T follicular helper cell (primary cell): ENCODE measurements at places on chromosomes 16 and 17.

DNA sequence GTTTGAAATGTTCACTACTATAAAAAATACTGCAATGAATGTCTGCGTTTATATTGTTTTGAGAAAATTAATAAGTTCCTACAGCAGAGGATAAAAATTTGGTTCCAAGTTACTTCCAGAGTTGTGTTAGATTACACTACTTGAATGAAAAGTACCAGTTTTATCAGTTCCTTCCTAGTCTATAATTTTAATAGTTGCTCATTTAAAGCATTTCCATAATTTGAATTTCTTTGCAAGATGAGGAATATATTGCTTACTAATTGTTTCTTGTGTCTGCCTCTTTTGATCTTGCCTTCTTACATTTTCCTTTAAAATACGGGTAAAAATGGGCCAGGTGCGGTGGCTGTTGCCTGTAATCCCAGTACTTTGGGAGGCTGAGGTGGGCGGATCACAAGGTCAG lies 4.0 kb downstream of the EMC6 start:
- DNase-seq, result no peak

DNA sequence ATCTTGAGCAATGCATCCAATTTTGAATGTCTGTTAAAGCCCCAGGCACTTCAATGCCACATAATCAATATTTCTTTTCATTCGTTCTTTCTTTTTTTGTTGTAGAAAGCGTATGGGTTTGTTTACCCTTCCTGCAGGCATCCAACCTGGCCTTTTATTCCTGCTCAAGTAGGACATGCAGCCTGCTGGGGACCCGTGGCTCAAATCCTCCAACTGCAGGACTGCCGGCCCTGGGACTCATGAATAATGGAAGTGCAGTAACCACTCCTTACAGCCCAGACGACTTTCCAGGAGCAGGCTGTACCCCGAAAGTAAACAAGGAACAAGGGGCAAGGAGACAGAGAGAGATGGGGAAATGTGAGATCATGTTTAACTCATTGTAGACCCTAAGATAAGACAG lies 126.4 kb downstream of the SALL1 start:
- DNase-seq, result no peak

- DNase-seq, result no peak
Observed at GRCh38 chr16:89570342-89570923, 5.1 kb upstream of the CPNE7 start.

DNA sequence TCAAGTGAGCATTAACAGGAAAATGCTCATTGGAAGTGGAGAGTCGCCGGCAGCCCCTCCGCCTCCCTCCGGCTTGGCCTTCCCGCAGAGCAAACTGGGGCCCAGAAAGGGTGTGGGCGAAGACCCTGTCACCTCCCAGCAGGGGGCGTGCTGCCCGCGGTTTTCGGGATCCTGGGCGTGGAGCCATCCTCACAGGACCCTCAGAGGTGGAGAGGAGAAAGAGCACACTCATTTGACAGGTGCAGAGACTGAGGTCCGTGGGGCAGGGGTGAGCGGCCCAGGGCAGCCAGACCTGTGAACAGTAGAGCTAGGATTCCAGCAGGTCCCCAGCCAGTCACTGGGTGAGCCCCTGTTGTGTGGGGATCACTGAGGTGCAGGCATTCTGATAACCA lies 1002.9 kb downstream of the KCNJ18 start:
- DNase-seq, result no peak

- DNase-seq, result no peak
Observed at GRCh38 chr16:50263060-50263909, 3.1 kb upstream of the ADCY7 start.

- DNase-seq, result no peak
Observed at GRCh38 chr16:22653876-22654275, 143.2 kb downstream of the NPIPB5 start.

GRCh38 chr16:13866073-13866472 lies 53.9 kb upstream of the ERCC4 start:
- DNase-seq, result peak; percentile 6

- no peak for DNase-seq
Observed at GRCh38 chr16:83586036-83586435, 221.7 kb upstream of the HSBP1 start.

GRCh38 chr16:55505333-55506015 lies 3.4 kb upstream of the LPCAT2 start:
- no peak for DNase-seq

GRCh38 chr16:70438585-70438968 lies 323 bp downstream of the ST3GAL2 start:
- no peak for DNase-seq

GRCh38 chr17:56810891-56811775 lies 22.6 kb downstream of the C17orf67 start:
- DNase-seq, result no peak

DNA sequence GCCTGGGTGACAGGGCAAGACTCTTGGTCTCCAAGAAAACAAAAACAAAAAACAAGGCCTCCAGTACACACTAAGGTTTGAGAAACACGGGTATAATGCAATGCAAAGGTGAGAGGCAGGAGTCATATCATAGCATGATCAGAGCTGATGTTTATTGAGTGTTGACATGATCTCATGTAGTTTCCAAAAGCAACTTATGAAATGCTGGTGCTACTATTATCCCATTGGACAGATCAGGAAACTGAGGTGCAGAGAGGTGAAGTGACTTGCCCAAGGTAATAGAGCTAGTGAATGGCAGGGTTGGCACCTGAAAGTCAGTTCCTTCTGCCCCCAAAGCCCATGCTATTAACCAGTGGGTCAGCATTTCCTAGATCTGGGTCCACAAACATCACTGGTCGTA lies 3.1 kb upstream of the NPIPB7 start:
- no peak for DNase-seq

DNA sequence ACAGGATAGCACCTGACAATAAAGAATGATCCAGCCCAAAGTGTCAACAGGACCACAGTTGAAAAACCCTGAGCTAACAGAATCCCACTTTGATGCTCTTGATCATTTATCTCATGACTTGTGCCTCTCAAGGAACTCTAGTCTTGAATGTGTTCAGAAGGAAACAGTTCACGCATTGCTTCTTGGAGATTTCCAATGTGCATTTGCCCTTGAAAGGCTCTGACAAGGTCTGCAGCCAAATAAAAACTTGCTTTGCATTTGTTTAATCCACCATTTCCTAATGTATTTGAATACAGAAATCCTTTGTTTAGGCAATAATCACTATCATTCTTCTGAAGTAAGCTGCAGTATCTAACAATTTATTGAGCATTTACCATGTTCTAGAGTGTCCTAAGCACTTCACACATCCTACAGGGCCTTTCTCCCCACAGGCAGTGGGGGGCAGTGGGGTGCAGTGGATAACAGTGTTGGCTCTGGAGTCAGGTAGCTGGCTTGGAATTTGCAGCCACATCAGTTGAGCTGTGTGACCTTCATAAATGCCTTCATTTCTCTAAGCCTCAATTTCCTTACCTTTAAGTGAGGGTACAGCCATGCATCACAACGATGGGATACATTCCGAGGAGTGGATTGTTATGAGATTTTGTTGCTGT lies 239.7 kb downstream of the XYLT1 start:
- DNase-seq, result no peak

DNA sequence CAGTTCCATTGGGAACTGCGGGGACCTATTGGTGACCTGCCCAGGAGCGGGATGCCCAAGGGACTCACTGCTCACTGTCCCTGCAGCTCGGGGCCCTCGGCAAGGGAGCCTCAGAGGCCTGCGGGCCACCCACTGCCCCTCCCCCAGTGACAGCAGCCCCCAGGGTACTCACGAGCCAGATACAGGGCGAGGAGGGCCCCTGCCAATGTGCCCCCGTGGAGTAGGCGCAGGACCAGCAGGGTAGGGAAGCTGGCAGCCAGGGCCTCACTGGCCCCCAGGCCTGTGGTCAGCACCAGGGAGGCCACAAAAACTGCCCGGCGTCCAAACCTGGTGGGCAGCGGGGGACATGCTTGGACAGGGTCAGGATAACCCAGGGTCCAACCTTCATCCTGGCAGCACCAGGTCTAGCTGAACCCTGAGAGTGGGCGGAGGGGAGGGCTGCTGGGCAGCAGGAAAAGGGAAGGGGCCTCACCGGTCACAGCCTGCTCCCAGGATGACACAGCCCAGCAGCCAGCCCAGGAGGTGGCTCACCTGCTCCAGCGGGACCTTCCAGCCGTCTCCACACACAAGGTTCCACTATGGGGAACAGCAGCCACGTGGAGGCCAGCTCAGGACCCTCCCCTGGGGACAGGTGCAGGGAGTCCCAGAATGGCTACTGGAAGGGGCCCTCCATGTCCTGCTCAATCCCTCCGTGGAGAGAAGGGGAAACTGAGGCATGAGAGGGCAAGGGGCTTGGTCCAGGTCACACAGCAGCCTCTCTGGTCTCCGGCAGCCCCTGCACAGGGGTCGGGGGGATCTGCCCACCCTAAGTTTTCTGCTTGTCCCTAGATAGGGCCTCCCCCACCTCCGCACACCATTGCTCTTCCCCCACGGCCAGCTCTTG lies 855 bp downstream of the SLC22A31 start:
- no peak for DNase-seq

GRCh38 chr16:56362706-56363105 lies 62.6 kb downstream of the AMFR start:
- no peak for DNase-seq

DNA sequence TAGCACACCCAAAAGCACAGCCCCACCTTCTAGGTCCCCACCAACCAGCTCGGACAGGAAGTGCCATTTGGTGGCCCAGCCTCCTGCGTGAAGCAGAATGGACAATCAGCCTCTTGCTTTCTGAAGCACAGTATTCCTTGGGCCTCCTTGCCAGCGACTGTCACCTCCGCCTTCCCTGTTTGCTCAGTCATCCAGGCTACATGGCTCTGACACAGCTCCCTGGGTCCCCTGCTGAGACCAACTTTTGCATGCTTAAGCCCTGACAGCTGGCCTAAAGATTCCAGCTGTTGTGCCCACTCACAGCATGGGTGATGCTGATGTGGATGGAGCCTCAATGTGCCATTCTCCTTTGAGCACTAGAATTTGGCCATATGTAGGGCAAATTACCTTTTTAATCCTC lies 4.5 kb upstream of the CACNG5 start:
- DNase-seq, result no peak

DNA sequence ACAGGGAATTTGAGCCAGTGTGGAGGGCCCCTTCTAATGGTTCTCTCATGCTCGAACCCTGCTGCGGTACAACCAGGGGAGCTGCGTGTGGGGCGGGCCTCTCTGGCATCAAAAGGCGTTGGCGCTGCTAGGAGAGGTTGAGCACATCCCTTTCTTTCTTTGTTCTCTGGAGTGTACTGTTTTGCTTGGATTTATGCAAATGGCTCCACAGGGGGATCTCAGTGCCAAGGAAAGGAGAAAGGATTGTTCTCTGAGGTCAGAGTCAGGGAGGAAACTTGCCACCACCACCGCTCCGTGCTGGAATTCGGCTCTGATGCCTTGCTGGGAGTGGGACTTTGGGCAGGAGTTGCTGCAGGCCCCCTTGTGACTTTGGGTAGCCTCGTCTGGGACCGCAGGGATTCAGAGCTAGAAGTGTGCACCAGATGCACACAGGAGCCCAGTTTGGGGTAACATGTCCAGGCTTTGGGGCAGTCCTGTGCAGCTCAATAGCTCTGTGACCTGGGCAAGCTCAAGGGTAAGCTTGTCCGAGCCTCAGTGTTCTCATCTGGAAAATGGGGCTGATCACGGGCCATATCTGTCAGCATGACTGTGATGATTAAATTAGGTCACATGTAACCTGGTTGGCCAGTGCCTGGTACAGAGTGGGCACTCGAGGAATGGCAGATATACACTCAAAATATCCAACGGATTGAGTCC lies 353.0 kb upstream of the EEF2KMT start:
- no peak for DNase-seq

DNA sequence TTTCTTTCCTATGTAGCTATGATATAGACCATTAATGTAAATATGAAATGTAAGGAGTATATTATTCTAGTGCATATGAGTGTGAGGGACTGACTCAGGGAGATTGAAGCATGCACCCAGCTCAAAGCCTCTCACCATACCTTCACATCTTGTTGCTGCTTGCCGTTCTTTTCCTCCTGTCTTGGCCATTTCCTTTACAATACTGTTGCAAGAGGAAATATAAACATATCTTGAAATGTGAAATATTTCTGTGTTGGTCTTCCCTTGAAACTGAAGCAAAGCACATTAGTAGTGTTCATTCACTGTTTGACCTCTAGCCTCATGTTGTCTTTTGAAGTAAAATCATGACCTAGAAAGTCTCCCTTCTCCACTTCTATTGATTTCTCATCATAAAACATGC lies 46.6 kb downstream of the PHKB start:
- no peak for DNase-seq

GRCh38 chr16:15949210-15950160 lies at the start of gene ABCC1:
TSS of gene ABCC1 (plus strand) at chr16:15949616. CDS start at chr16:15949752, 136 bp downstream.
- DNase-seq, result peak; percentile 34

DNA sequence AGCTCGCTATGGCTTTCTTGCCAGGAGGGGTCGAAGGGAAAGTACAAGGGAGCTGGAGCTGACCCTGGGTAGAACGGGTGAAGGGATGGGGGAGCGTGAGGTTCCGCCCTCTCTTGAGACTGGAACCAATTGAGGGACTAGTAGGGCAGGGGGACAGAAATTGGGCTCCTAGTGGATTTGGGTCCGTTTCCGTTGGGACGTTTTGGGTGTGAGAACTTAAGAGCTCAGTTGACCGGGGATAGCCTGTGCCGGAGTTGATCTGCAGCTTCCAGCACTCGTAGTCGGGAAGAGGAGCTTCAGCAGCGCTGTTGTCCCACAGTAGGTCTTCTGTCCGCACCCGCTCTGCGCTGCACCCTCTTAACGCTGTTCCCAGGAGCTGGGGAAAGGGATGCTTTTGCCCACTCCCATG lies 481 bp downstream of the CNTROB start:
- DNase-seq, result no peak

GRCh38 chr17:46950997-46951621 lies 27.9 kb downstream of the RPRML start:
- no peak for DNase-seq

- DNase-seq, result no peak
Observed at GRCh38 chr17:18959845-18960240, 7.9 kb downstream of the SLC5A10 start.

- no peak for DNase-seq
Observed at GRCh38 chr17:4740584-4740983, 856 bp upstream of the CXCL16 start.

DNA sequence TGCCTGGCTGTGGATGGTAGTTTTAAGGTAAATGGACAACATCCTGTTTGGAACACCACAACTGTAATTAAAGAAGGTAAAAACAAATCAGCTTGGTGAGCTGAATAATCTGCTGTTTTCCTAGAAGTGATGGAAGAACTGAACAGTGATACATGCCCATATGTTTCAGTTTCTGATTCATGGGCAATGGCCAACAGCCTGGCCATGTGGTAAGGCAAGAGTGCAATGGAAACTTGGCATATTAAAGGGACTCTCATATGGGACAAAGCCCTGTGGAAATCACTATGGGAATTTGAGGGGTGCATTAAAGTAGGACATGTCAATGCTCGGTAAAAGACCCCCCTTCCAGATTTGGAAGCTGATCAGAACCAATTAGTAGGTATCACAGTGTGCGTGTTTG lies 37.8 kb downstream of the IKZF3 start:
- no peak for DNase-seq

- DNase-seq, result no peak
Observed at GRCh38 chr16:56303880-56304279, 112.6 kb downstream of the GNAO1 start.

- DNase-seq, result no peak
Observed at GRCh38 chr16:31181102-31181830, 1.3 kb downstream of the FUS start.

GRCh38 chr16:8380311-8380710 lies 210.0 kb downstream of the TMEM114 start:
- no peak for DNase-seq

GRCh38 chr16:4157376-4157825 lies 41.2 kb upstream of the ADCY9 start:
- DNase-seq, result no peak

GRCh38 chr17:37446027-37446426 lies 39.3 kb downstream of the TADA2A start:
- no peak for DNase-seq

GRCh38 chr16:78990309-78990701 lies 610.2 kb downstream of the MAF start:
- DNase-seq, result no peak
